Cerebellum (tissue), 4 donors: ENCODE measurements at places on chromosomes 16 and 17. TPM values are rescaled to one million over a fixed set of nuclear protein-coding genes. Genes with fewer than 3 reads are reported as not detected.

DNA sequence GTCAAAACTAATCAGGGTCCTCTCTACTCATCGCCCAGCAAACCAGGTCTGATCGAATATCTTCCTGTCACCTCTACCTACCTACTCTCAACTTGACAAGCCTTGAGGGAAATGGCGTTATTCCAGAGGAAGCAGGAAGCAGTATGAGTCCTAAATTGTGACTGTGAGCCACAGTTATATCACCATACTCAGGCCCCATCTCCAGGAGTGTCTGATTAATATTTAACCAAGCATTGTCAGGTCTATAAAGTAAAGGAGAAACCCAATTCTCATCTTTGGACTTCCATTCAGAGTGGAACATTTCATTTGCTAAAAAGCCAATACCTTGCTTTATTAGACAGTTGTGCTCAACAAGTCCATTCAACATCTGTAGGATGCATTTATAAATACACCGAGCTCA lies 17.8 kb upstream of the CLEC3A start:
- no peak for DNase-seq

- peak; percentile 19 for DNase-seq
Measured at GRCh38 chr16:8863594-8864424, 5.0 kb downstream of the CARHSP1 start.

DNA sequence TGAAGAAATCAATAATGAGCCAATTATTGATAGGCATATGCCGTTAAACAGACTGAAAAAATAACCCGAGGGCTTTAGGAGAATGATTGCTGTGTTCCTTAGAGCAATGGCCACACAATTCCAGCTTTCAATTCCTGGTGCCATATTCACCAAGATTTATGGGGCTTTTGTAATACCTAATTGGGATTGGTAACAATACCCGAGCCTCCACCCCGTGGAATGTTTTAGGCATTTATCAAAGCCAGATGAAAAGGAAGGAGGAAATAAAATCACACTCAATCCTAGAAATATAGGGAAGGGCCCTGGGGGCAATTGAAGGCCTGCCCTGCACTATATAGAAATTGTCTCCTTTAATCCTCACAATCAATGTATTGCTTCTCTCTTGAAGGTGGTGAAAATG lies 42.1 kb upstream of the MLYCD start:
- DNase-seq: no peak

DNA sequence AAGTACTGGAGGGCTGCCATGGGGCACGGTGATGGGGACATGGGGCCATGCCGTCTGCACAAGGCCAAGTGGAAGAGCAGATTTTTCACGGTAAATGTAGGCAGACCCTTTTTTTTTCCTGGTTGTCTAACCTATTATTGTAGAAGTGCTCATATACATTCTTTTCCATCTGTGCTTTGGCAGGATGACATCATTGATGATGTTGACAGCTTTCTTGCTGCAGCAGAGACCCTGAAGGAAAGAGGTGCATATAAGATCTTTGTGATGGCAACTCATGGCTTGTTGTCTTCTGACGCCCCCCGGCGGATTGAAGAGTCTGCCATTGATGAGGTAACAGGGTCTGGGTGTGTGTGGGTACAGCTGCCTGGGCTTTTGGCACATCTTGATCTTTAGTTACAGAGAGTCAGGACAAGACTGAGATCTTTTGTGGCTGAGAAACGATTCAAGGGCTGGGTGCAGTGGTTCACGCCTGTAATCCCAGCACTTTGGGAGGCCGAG lies 23.3 kb upstream of the SLC5A10 start:
- no peak for DNase-seq

DNA sequence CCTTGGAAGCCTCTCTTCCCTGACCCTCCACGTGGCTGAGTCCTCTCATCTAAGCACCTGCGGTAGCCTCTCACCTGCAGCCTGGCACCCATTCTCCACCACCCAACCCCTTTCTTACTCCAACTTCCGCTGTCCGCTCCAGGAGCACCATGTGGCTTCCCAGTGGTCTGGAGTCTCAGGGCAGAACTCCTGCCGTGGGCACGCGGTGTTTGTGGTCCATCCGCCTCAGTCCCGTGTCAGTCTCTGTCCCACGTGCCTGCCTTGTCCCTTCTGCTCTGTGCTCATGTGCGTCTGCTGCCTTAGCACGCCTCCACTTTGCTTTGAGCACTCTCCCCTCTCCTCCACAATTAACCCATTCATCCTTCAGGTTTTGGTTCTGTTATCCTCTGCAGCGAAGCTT lies 49.7 kb downstream of the KATNIP start:
- DNase-seq: no peak

- DNase-seq: no peak
Measured at GRCh38 chr17:17624741-17625140, 33.2 kb upstream of the PEMT start.

DNA sequence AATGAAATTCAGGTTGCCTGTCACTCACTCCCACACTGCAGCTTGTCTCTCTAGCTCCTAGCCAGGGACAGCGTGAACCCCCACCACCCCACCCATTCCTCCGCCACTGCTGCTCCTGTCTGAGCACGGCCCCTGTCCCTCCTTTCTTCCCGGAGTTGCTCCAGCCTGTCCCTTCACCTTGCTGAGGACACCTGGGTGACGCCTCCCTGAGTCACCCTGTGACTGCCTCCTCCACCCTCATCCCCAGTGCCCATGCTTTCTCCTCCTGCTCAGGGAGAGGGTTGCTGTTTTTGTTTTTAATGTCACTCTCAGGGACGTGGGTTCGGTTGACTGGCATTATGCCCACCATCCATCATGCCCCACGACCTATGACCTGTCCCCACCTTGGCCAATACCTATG lies 25.8 kb upstream of the NAT9 start:
- DNase-seq: no peak

GRCh38 chr17:65852911-65853310 lies 291.5 kb upstream of the AXIN2 start:
- no peak for DNase-seq

- no peak for DNase-seq
Measured at GRCh38 chr17:74274060-74274708, at the start of gene DNAI2. DNAI2 (plus strand) TSS chr17:74274234; CDS start chr17:74281818, 7,584 bp downstream.

GRCh38 chr16:30775392-30776188 lies 11.4 kb downstream of the ZNF629 start:
- DNase-seq: peak; percentile 92

GRCh38 chr16:86205521-86206245 lies 304.6 kb upstream of the FOXF1 start:
- DNase-seq: no peak

DNA sequence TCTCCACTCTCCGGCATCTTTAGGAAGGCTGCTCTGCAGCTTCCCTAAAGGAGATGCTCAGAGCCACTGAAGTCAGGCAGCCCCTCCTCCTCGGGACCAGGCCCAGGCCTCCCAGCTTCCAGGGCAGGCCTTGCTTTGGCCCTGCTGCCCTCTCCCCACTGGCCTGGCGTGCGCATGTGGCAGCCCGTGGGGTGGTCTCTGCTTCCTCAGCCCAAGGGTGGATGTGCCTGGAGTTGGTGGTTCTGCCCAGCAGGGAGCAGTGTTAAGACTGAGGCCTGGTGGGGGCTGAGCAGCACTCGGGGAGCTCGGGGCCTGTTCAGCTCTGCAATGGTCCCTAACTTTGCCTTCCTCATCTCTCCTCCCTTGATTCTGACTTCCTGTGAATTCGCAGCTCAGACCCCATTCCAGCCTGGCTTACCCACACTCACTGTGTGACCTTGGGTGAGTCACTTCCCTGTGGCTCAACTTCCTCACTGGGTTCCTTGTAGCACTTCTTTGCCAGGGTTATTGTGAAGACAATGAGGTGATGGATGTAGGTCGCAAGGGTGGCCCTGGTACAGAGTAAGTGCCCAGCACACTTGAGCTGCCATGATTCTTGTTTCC lies 63.2 kb downstream of the NKD1 start:
- DNase-seq: no peak

DNA sequence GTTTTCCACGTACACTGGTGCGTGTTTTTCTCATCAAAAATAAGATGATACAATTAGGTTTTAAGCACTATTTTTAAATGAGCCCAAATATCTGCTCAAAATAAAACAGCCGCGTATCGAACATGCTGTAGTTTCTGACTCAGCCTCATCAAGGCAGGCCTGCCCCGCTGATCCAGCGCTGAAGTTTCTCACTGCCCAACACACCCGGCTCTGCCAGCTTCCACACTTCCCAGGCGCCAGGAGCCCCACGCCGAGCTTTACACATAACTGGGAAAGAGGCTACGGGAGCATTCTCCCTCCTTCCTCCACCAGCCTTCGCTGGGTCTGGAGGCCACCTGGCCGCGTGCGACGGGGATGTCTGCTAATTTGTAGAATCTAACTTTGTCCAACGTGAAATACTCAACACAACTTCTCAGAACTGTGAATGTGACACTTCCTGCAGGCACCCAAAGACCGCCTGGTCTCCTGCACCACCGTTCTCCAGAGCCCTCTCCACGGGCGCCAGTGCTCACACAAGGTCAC lies 42.1 kb downstream of the MAP1LC3B start:
- DNase-seq: no peak

DNA sequence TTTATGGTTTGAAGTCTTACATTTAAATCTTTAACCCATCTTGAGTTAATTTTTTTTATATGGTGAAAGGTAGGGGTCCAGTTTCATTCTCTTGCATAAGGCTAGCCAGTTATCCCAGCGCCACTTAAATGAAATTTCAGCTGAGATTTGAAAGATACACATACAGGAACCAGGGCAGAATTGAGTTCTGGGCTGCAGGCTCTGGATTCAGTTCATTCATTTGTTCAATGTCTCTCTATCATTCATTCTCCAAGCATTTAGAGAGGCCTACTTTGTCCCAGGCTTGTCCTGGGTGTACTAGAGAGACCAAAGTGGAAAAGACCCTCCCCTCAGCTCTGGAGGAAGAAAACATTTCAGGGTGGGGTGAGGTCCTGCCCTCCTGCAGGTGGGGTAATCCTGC lies 577 bp upstream of the TRIM72 start:
- no peak for DNase-seq

- DNase-seq: no peak
Measured at GRCh38 chr16:76729525-76729924, 452.3 kb downstream of the CNTNAP4 start.

GRCh38 chr17:31357091-31357490 lies 34.4 kb upstream of the RAB11FIP4 start:
- no peak for DNase-seq

GRCh38 chr17:50594128-50594823 lies 33.8 kb downstream of the CACNA1G start:
- no peak for DNase-seq

GRCh38 chr16:9395958-9396359 lies 304.5 kb downstream of the HAPSTR1 start:
- no peak for DNase-seq

DNA sequence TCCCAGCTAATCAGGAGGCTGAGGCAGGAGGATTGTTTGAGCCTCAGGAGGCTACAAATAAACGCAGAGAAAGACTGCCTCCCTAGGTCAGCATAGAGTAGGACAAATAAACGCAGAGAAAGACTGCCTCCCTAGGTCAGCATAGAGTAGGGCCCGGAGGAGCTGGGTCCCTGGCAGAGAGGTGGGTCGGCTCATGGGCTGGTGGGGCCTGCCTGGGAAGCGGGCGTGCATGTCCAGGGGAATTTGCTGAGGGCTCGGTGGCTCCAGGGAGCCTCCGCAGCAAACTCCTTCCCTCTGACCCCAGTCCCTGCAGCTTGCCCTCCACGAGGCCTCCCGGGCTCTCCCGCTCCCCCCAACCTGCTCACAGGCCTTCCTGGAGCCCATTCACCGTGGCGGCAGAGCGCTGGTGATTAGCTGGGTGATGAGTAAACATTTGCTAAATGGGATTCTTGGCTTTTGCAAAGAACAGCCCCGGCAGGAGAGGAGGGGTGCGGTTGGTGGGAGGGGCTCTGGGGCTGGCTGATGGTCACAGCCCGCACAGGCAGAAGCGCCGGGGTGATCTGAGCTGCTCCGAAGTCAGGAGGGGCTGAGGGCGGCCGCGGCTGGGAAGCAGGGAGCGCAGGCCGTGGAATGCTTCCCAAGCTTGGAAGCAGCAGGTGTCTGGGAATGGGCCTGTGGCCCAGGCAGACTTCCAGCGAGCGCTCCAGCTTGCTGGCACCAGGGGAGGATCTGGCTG lies 93.1 kb downstream of the RTN4RL1 start:
- DNase-seq: peak; percentile 76

DNA sequence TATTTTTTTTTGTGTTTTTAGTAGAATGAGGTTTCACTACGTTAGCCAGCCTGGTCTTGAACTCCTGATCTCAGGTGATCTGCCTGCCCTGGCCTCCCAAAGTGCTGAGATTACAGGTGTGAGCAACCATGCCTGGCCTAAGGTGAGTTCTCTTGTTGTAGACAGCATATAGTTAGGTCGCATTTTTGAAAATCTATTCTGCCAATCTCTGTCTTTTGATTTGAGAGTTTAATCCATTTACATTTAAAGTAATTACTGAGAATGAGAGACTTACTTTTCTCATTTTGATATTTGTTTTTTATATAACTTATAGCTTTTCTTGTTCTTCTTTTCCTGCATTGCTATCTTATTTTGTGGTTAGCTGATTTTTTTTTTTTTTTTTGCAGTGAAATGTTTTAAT lies 6.3 kb upstream of the PRKCB start:
- no peak for DNase-seq

DNA sequence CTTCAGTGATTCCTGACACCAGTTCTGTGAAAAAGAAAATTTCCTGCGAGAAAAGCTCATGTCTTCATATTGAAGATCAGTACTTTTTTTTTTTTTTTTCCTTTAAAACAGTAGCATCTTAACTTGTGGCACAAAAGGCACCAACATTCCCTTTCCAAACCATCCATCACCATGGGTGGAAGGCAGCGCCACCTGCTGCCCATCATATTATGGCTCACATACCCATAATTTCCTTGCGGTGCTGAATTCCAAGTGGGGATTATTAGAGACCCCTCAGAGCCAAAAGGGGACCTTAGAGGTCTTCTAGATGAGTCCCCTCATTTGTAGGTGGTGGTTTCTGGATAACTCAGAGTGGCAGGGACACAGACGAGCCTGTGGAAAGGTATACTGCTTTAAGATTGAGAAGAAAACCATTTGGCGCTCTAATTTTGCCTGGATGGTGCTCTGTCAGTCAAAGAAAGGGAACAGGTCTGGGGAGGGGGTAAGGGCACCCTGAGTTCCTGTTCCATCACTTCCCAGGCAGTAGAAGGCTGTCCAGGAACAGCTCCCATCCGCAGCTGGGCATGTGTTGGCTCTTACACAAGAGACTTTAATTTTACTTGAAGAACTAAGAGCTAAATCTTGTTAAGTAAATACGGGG lies 7.9 kb upstream of the SOST start:
- peak; percentile 57 for DNase-seq

GRCh38 chr17:1089915-1090314 lies 89.9 kb downstream of the ABR start:
- DNase-seq: no peak

- DNase-seq: no peak
Measured at GRCh38 chr17:68957944-68958343, 2.8 kb upstream of the ABCA8 start.

DNA sequence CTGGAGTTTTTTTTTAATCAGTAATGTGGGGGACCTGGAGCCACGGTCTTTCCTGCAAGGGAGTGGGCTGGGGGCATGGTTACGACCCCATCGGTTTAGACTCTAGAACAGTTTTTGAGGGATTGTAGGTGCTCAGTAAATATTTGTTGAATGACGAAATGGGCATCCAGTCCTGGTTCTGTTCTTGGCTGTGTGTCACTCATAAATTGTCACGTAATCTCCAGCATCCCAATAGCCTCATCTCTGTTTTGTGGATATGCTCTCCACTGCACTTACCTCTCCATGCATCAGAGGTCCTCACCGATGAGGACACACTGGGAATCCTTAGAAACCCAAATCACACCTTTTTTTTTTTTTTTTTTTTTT lies 497 bp upstream of the SLC38A7 start:
- DNase-seq: no peak

The TBC1D3 gene
- total RNA-seq: not detected

The ASGR1 gene
- 11.2 TPM for total RNA-seq

The LITAF gene
- 29.1 TPM for total RNA-seq

The GJD3 gene
- 0.45 TPM for total RNA-seq

The CHST4 gene
- not detected for total RNA-seq

The MYL11 gene
- 1.00 TPM for total RNA-seq

The HOXB8 gene
- total RNA-seq: not detected
